Type B pancreatic cell (in vitro differentiated cells): ENCODE measurements at places on chromosomes 6 and 20. TPM values are rescaled to one million over a fixed set of nuclear protein-coding genes. Genes with fewer than 3 reads are reported as not detected.

DNA sequence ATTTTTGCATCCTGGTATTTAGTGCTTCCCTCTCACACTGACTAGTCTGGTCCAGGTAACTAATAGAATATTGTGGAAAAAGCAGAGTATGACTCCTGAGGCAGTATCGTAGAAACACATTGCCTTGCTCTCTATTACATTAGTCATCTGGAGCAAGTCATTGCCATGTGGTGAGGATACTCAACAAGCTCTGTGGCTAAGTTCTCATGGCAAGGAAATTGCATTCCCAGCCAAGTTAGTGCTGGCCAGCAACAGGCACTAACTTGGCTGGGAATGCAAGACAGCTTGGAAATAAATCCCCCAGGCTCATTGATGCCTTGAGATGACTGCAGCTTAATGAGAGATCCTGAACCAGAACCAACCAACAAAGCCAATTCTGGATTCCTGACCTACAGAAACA is 39.7 kb upstream of the HTR1B start:
- DNase-seq: no peak

DNA sequence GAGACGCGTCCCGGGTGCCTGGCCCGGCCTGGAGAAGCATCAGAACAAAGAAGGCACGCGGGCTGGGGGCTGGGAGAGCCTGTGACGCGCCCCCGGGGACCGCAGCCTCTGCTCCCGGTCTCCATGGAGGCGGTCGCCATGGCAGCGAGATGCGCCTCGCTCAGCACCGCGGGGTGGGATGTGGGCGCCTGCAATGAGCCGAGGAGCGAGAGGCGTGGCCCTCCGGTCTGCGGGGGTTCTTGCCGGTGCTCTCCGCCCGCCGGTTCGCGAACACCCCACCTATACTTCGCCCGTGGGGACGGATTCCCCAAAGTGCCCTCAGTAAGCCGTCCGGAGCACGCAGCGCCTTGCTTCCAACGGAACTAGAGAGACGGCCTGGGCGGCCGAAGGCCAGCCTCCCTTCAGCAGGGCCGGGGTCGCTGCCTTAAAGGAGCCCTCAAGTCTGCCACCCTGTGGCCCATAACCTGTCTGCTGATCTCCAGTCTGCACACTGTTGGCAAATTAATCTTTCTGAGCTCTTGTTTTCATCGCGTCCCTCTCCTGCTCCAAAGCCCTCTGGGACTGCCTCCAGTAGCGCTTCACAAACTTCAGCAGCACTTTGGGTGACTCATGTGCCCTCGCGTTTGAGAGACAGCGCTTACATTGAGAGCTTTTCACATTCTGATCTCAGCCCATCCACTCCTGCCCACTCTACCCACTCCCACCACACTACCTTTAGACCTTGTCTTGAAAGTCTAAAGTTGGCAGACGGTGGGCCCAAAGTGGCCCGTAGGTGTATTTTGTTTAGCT is 983 bp upstream of the ADISSP start:
- peak; percentile 88 for DNase-seq

The LIN28B gene
- 7.6 and 22.3 TPM in 2 replicates for total RNA-seq

DNA sequence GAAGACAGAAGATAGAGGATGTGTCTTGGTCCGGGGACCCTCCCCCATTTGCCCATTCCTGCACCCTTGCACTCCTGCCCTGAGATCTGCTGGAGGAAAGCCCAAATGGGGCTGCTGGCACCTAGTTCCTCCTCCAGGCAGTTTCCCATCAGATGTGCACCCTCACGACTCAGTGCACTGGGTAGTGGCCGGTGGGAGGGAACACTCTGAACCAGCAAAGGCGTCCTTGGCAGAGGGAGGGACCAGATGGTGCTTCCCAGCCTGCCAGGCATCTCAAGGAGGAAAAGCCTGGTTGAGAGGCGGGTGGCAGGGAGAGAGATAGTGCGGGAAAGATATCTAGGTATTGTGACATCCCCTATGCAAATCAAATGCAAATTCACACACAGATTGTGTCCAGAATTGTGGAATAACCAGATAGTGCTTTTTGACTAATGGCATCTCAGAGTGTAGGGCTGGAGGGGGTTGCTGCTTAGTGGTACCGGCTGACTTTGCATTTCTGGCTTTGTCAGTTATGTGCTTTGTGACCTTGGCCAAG is 19.5 kb downstream of the TMEM151B start:
- no peak for DNase-seq

DNA sequence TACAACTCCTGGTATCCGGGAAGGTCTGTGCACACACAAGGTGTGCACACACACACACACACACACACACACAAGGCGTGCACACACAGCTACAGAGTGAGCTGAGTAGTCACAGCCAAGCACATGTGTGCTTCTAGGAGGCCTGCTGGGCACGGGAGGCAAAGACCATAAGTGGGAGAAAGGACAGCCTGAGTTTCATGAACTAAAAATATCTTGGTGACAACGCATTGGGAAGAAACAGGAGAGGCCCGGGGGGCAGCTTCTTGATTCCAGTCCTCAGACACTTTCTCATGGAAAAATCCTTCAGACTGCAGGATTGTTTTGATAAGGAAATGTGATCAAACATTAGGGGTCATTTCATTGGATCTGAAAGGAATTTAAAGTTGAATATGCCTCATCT is 2.6 kb downstream of the TRAF3IP2 start:
- DNase-seq: no peak

GRCh38 chr6:80959034-80959433 is 793.4 kb downstream of the TENT5A start:
- no peak for DNase-seq

GRCh38 chr6:52545406-52546119 is 31.3 kb downstream of the TRAM2 start:
- DNase-seq: no peak

DNA sequence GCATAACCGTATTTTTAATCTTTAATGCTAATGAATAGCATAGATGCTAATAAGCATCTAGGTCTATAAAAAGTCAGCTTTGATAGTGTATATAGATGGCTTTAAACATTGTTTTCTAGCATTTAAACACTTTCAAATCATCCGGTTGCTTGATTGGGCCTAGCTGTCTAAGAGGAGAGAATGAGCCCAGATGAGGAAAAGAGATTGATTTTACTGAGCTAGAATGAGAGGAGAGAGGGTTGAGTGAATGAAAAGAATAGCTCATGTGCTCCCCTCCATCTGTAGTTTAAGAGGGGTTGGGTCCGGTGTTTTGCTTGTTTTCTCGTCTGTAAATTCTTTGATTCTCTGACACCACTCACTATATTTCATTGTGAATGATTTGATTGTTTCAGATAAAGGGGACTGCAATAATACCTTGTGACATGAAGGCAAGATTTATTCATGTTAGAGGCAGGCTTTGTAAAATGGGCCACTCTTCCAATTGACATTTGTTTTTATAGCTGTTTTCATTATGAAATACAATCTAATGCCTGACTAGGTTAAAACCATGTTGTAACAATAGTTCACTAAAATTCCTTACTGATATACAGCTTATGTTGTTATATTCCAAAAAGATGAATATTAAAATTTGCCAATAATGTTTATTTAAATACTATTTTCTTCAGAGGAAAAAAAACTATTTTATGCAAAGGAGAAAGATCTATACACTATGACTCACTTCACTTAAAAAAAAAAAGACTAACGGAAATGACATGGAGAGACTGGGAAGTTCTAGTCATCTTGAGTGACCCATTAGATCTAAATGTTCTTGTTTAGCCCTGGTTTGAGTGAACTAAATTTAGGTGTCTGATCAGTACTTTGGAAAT is 3.2 kb downstream of the PTPN1 start:
- DNase-seq: no peak

The COL21A1 gene
- 12.2 and 12.8 TPM in 2 replicates for total RNA-seq

The TEAD3 gene
- 49.8 and 109 TPM in 2 replicates for total RNA-seq

DNA sequence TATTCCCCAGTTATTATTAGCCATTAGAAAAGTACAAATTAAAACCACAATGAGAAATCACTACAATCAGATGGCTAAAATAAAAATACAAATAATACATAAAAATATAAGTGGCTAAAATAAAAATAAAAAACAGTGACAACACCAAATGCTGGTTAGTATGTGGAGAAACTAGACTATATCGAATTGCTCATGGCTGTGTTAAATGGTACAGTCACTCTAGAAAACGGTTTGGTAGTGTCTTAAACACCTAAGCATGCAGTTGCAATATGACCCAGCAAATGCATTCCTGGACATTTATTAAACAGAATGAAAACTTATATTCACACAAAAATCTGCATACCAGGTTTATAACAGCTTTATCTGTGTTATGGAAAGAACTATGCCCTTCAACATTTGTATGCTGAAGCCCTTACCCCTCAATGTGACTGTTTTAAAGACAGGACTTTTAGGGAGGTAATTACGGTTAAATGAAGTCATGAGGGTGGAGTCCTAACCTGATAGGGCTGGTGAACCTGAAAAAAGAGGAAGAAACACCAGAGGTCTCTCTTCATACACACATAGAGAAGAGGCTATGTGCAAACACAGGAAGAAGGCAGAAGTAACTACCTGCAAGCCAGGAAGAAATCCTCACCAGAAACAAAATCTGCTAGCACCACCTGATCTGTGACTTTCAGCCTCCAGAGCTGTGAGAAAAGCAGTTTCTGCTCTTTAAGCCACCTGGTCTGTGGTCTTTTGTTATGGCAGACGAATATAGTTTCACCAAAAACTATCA is 84.9 kb downstream of the ASCC3 start:
- no peak for DNase-seq

The POLH gene
- total RNA-seq: 33.2 and 37.6 TPM in 2 replicates

- no peak for DNase-seq
Measured at GRCh38 chr20:64188682-64189529, 24.7 kb downstream of the MYT1 start.

- DNase-seq: no peak
Measured at GRCh38 chr6:14384175-14384949, 266.8 kb downstream of the CD83 start.

The ESR1 gene
- total RNA-seq: 0.24 TPM in 2 replicates

The FLRT3 gene
- 59.3 and 75.7 TPM in 2 replicates for total RNA-seq

GRCh38 chr6:109291902-109292301 is 90.4 kb downstream of the CD164 start:
- no peak for DNase-seq

The PTK6 gene
- total RNA-seq: 0.12 and 0.21 TPM in 2 replicates

DNA sequence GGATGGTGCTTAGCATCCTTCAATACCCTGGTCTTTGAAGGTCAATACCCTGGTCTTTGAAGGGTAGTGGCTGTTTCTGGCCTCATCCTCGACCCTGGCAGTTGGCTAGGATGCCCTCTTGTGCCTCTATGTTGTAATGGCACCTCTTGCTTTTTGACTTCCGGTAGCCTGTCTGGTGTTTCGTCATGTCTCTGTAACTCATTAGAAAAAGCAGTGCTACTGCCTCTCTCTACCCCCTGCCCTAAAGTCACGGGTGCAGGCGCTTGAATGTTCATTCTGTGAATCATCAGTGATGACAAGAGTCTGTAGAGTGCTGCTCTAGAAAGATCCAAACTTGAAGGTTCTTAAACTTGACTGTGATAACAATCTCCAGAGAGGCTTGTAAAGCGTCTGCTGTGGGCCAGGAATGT is 28.3 kb downstream of the RSPO4 start:
- DNase-seq: no peak

GRCh38 chr6:35392111-35392702 is 49.8 kb downstream of the PPARD start:
- DNase-seq: no peak

- no peak for DNase-seq
Measured at GRCh38 chr6:151842816-151843215, 35.3 kb downstream of the ESR1 start.

The STX11 gene
- 0.24 and 0.38 TPM in 2 replicates for total RNA-seq

DNA sequence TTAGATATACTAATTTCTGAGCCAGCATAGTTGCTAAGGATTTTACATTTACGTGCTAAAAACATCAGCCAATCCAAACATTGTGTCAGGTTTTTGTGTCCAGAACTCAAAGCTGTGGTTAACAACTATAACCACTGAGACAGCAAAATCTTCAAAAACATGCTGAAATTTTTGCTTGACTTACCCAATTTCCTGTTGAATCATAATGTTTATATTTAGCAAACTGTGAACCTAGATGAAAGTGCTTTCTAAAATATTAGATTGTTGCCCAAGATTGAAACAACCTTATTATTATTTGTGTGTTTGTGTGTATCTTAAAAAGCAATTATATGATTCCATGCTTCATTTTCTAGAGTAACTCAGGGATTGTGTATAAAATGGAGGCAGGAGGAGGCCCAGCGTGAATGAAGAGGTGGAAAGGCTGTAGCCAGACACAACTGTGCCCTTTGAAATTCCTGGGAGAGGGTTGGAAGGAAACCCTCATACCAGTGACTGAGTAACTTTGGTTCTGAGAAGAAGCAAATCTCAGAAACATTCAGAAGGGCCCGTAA is 48.0 kb downstream of the ARMC2 start:
- DNase-seq: no peak

The NUP43 gene
- total RNA-seq: 35.3 and 55.8 TPM in 2 replicates

GRCh38 chr6:73640179-73640750 is 13.5 kb downstream of the SLC17A5 start:
- DNase-seq: no peak

The C2 gene
- total RNA-seq: 2.2 and 3.6 TPM in 2 replicates

GRCh38 chr20:7744411-7744810 is 195.8 kb downstream of the HAO1 start:
- DNase-seq: no peak

The PDYN gene
- total RNA-seq: 0.19 TPM in 1 of 2 replicates, not detected in the other

DNA sequence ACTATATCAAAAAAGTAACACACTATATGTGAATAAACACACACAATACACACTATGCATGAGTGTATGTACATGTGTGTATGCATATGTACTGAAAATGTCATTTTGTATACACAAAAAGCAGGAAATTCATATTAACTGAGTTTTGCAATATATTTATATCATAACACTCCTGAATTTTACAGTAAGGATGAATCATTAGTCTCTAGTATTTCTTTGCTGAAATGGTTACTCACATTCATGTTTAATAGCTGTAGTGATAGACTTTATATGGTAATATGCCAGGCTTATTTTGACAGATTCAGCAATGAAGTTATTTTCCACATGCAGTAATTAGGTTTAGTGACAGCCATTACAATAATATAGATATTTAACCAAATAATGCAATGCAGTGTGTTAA is 1216.2 kb upstream of the CITED2 start:
- DNase-seq: no peak

- no peak for DNase-seq
Measured at GRCh38 chr6:88459189-88459588, 293.0 kb upstream of the CNR1 start.

The SRSF6 gene
- total RNA-seq: 203 and 280 TPM in 2 replicates
